ENCODE measurements at places on chromosomes 11 and 22. TPM values are rescaled to one million over a fixed set of nuclear protein-coding genes. Genes with fewer than 3 reads are reported as not detected.

DNA sequence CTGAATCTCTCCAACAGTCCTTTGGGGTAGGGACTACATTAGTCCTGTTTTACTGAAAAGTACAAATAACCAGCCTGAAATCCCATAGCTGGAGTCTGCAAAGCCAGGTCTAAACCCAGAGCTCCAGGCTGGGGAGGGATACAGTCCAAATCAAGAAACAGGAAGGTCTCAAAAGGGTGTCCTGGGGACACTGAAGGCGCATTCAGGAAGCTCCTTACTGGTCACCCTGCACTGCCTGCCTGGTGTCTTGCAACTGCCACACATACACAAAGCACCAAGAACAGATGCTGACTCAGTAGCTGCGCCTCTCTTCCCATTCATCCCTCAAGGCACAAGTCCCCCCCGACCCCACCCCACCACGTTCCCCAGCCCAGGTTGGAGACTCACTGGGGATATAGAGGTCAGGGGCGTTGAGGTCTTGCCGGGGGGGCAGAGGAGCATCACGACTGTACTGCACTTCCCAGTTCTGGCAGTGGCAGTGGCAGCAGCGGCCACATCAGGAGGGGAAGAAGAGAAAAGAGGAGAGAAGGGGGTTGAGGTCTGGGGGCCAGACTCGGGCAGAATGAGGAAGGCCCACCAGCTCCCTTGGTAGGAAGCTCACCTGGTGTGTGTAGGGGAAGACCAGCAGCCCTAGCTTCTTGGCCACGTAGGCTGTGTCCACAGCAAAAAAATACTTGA, 1.6 kb downstream of the YIF1A start:
- no peak for DNase-seq

DNA sequence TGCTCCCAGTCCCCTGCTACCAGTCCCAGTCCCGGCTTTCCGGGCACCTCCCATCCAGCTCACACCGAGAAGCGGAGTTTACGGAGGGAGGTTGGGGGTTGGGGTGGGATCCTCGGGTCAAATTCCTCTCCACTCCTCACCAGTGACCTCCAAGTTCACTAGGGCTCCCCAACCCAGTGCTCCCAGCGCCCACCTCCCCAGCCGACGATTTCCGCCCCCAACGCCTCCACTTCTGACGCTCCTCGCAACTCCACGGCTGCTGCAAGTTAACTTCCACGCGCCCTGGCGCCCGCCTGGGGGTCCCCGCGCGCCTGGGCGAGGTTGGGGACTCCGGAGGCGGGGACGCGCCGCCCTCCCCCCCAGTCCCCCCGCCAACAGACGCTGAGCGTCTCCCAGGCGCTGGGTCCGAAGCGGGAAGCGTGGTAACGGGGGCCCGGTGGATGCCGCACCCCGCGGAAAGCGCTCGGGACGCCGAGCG, 526 bp downstream of the TPST2 start:
- no peak for DNase-seq

Gene ASRGL1
- total RNA-seq: 19.9 TPM

DNA sequence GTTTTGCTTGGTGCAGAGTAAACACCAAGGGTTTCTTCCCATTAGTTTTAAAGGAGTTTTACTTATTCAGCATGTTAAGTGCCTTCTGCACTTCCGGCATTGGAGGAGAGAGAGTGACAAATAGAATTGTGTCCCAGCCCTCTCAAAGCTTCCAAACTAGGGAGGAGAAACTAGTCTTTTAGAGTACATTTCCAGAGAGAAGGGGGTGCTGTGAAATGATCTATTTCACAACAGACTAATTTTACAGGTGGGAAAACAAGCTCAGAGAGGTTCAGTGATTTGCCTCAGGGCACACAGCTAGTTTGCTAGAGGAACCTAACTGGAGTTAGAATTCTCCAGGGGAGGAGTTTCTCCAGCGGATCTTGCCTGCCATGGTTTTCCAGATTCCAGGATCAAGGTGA, 12.6 kb downstream of the MPST start:
- DNase-seq: no peak

Gene SYT12
- total RNA-seq: not detected

DNA sequence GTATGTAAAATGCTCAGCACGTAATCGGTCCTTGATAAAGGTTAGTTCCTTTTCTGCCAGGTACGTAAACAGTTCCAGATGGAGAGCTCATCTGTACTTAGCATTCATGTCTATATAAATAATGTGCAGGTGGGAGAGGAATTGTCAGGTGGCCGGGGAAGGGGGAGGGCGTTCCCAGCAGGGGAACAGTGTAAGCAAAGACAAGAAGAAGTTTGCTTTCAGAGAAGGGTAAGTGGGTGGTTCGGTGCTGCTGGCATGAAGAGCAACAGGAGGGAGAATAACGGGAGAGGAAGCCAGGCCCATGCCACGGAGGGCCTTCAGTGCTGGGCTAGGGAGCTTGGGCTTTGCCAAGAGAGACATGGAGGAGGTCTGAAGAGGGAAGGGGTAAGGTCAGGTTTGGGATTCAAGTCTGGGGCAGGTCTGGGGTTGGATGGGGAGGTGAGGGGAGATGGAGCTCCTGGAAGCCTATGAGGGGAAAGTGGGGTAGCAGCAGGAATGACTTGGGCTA, 11.4 kb upstream of the WNT11 start:
- DNase-seq: no peak

Gene HTR3A
- total RNA-seq: not detected

Gene OR10D3
- total RNA-seq: not detected

Gene EHF
- not detected for total RNA-seq

Gene KCNJ1
- total RNA-seq: not detected

Gene DEFB131B
- total RNA-seq: not detected

- no peak for DNase-seq
Observed at GRCh38 chr11:8097062-8097461, 16.1 kb downstream of the TUB start.

Gene DERL3
- total RNA-seq: 0.79 TPM

Gene MFRP
- not detected for total RNA-seq

DNA sequence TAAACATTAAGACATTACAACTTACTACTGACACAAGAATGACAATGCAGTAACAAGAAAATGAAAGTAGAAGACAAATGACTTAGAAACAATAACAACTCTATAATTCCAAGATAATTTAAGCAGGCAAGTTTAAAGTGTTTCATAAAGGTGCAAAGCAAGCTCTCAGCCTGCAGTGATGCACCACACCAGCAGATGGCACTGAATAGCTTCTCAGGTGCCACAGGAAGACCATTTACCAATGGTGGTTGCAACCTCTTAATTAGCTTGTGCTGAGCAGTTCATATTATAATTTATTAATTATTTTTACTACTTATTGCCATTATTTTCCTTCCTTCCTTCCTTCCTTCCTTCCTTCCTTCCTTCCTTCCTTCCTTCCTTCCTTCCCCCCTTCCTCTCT, 60.6 kb downstream of the NXPE2 start:
- peak; percentile 22 for DNase-seq

Gene OR56A1
- total RNA-seq: not detected

Gene ACRV1
- not detected for total RNA-seq

Gene LUZP2
- total RNA-seq: not detected

GRCh38 chr11:69431893-69432738, 49.3 kb upstream of the LINC01488 start:
- DNase-seq: no peak

Gene SORL1
- 1.7 TPM for total RNA-seq

GRCh38 chr11:85088286-85088685, 538.9 kb downstream of the DLG2 start:
- no peak for DNase-seq

DNA sequence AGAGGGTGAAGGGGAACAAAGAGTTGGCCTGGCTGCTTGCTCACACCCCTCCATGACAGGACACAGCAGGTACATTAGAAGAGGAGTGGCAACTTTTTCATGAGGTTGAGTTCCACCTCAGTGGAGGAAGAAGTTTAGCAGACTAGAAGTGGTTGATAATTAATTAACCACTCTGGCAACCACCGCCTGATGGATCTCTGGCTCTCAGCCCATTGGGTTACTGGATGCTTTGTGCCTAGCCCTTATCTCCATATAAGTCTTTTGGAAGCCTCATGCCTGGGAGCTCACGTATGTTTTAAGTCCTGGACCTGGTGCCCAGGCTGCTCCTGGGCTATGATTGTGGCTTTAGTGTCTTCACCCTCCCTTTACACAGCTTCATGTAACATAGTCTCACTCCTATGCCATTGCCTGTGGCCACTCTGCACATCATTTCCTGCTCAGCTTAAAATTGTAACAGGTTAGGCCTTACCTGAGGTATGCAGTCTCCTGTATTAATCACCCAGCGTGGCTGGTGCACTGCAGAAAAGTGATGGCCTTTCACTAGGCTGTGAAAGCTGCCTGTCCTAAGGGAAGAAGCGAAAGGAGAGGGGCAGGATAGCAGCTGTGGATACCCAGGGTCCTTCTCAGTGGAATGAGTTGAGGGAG, 72.7 kb upstream of the CRTAM start:
- no peak for DNase-seq

Gene CARNS1
- total RNA-seq: 0.05 TPM

DNA sequence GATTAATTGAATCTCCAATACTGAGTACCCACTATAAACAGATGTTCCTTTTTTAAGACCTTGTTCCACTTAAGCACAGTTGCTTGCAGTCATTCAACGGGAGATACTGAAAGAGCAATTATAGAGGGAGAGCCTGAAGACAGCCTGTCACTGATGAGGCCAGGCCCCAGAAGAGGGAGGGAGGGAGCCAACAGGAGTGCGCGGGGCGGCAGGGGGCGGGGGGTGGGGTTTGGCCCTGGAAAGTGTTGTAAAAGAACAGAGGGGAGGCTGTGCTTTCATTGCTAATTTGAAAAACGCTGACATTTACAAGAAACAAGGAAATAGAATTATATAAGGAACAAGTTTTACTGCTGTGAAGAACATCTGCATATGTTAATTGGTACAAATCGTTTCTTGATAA, 53.1 kb downstream of the MAP6 start:
- no peak for DNase-seq

DNA sequence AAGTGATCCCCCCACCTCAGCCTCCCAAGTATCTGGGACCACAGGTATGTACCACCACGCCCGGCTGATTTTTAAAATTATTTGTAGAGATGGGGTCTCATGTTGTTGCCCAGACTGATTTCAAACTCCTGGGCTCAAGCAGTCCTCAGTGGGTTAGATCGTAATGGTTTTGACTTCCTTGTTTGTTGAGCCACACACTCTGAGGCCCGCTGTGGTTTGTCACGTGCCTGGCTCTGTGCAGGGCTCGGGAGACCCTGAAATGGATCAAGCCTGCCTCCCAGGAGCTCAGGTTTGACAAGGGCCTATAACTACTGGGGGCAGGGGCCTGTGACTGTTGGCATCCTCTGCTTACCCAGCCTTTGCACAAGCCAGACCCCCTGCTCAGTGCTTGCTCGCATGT, 68.1 kb downstream of the MPPED1 start:
- no peak for DNase-seq

Gene INS
- total RNA-seq: not detected

- no peak for DNase-seq
Observed at GRCh38 chr11:7694235-7694634, 12.0 kb downstream of the OVCH2 start.

DNA sequence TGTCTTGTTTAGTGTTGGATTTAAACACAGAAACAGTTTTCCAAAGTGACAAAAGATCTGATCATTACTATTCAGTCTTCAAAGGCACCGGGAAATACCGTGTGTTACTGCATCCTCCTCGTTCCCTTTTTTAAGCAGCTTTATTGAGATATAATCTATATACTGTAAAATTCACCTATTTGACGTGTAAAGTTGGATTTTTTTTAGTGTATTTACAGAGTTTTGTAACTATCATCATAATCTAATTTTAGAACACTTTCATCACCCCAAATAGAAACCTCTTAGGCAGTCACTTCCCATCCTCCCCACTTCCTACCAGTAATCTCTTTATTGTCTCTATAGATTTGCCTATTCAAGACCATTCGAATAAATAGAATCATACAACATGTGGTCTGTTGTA, 1.4 kb downstream of the ANO5 start:
- DNase-seq: no peak

DNA sequence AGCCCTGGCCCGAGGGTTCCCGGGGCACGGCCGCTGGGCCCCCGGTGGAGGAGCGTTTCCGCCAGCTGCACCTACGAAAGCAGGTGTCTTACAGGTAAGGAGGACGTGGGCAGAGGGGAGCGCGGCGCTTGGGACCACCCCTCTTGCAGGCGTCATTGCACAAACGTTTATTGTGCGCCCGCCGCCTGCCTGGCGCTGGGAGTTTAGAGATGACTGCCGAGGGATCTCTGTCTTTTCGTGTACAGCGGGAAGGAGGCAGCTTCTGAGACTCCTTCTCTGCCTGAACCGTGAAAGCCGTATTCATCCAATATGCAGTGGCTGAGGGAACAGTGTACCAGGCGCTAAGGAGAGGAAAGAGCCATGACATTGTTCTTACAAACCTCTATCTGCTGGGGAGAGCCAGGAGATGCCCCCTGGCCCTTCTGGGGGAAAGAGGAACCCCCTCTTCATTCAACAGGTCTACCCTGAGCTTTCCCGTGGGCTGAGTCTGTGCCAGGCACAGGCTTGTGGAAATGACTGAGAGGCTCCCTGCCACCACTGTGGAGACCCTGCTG, 13.8 kb upstream of the DGKZ start:
- no peak for DNase-seq

Gene INPP5J
- 0.33 TPM for total RNA-seq

Gene OR10A2
- not detected for total RNA-seq

Gene BTBD18
- not detected for total RNA-seq
